ENCODE measurements at places on chromosomes 16 and 17. TPM values are rescaled to one million over a fixed set of nuclear protein-coding genes. Genes with fewer than 3 reads are reported as not detected.

CSNK2A2 gene
- 33.4 TPM for total RNA-seq

CACNG1 gene
- total RNA-seq, result not detected

TNFRSF12A gene
- total RNA-seq, result 196 TPM

QRICH2 gene
- total RNA-seq, result 4.3 TPM

PRDM7 gene
- not detected for total RNA-seq

CCDC144A gene
- 12.3 TPM for total RNA-seq

ACSM2A gene
- total RNA-seq, result not detected

BRD7 gene
- 39.3 TPM for total RNA-seq

ZG16 gene
- total RNA-seq, result not detected

ACSM3 gene
- 1.3 TPM for total RNA-seq

ADAM11 gene
- 0.66 TPM for total RNA-seq

EVI2A gene
- total RNA-seq, result 11.8 TPM

PIK3R5 gene
- not detected for total RNA-seq

GNGT2 gene
- total RNA-seq, result not detected

TPSAB1 gene
- not detected for total RNA-seq

NPIPB2 gene
- total RNA-seq, result 3.3 TPM

LPO gene
- not detected for total RNA-seq

SPIRE2 gene
- total RNA-seq, result 3.8 TPM

RAP1GAP2 gene
- 0.33 TPM for total RNA-seq

HOXB5 gene
- total RNA-seq, result 2.1 TPM

WNK4 gene
- under 0.01 TPM for total RNA-seq

FAM171A2 gene
- 5.0 TPM for total RNA-seq

TANC2 gene
- 19.3 TPM for total RNA-seq

Measured in fibroblast of lung (primary cell).